ENCODE measurements at places on chromosomes 2 and 18. TPM values are rescaled to one million over a fixed set of nuclear protein-coding genes. Genes with fewer than 3 reads are reported as not detected.

The SALL3 gene
- total RNA-seq = 2.0 TPM

The C2orf72 gene
- 0.88 TPM for total RNA-seq

The PIGN gene
- 30.5 TPM for total RNA-seq

The ADCYAP1 gene
- total RNA-seq = 11.1 TPM

The ELP2 gene
- 74.0 TPM for total RNA-seq

The DSEL gene
- 6.4 TPM for total RNA-seq

The ABI2 gene
- total RNA-seq = 66.6 TPM
